Activated B cell treated with CpG ODN at 0.5 μM for 24 hours (primary cell): ENCODE measurements at places on chromosomes 4 and X.
A peak's percentile ranks its signal among the peaks of the same experiment; 100 is the strongest.

DNA sequence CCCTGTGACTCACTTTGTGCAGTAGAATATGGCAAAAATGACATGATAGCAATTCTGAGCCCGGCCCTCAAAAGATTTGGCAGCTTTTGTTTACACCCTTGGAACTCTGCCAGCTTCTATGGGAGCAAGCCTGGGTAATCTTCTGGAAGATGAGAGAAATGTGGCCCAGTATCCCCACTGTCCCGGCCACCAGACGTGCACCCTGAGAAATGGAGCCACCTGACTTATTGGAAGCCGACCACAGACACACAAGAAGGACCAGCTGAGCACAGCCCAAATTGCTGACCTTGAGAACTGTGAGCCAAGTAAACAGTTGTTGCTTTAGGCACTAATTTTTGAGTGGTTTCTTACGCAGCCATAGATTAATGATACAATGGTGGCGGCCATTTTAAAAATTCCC lies 197.0 kb downstream of the STIM2 start:
- DNase-seq = no peak
- H3K27ac ChIP-seq = no peak overlapping the region
- H3K36me3 ChIP-seq = no peaks in the 10 kb centered on the region
- no peaks in the 10 kb centered on the region for H3K4me1 ChIP-seq

GRCh38 chr4:88841635-88842034 lies 144.0 kb upstream of the NAP1L5 start:
- H3K4me3 ChIP-seq = no peak overlapping the region
- no peaks in the 10 kb centered on the region for H3K4me1 ChIP-seq
- H3K27me3 ChIP-seq = peaks cover 3% of the 10 kb centered on the region

DNA sequence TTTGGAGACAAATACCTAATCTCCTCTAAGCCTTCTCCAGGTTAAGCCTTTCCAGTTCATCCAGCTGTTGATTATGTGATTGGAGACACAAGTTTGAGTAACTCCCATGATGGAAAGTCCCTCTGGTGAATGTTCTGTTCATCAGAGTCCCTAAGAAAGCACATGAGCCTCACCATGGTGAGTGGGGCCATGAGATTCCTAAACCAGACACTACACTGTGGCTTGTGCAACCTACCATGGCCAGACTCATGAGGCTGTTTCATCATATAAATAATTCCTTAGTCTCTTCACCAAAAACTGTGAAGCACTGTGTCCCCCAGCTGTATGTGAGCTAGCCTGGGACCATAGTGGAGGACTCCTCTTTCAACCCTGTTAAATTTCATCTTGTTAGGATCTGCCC lies 14.4 kb downstream of the PKD2 start:
- no peak for DNase-seq
- H3K27me3 ChIP-seq = no peaks in the 10 kb centered on the region
- no peaks in the 10 kb centered on the region for H3K4me1 ChIP-seq
- no peak overlapping the region for H3K27ac ChIP-seq
- peaks cover 10% of the 10 kb centered on the region for H3K36me3 ChIP-seq

DNA sequence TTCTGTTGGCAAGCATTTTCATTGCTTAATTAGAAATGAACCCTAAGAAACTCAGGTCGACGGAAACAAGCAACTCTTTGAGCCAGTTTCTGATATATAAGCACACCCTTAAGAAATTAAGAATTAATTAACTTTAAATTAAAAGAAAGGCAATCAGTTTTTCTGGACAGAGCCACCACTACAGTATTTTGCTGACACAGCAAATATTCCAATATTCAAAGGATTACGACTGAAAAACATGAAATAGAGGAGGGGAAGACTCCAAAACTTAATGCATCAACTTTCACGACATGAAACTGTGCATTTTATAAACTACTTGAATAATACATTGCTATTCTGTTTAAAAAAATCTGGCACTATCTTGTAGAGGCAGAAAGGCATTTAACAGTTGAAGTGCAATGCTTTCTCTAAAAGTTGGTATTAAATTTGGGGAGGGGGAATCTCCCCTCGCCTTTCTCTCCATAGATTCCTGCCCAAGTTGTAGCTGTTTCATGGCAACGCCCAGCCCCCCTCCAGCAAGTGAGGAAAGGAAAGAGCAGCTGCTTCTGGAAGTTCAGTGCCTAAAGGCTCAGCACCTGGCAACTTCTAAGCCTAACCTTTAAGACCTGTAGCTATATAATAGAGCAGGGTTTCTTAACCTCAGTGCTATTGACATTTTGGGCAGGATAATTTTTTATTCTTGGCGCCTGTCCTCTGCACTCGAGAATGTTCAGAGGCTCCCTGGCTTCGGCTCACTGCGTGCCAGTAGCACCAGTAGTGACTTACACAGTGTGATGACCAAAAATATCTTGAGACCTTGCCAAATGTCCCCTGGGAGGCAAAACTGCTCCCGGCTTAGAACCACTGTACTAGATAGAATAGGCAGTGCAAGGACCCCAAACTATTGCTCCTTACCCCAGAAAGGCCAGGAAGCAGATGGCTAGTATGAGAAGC lies 6.7 kb upstream of the ZCCHC18 start:
- no peak for DNase-seq
- peaks cover 3% of the 10 kb centered on the region for H3K36me3 ChIP-seq
- no peak overlapping the region for H3K4me3 ChIP-seq
- no peaks in the 10 kb centered on the region for H3K27me3 ChIP-seq

- no peaks in the 10 kb centered on the region for H3K36me3 ChIP-seq
- no peaks in the 10 kb centered on the region for H3K4me1 ChIP-seq
- no peak overlapping the region for H3K4me3 ChIP-seq
Measured at GRCh38 chr4:112857461-112857860, 192.0 kb upstream of the ANK2 start.

GRCh38 chr4:126207910-126208309 lies 893.2 kb downstream of the FAT4 start:
- H3K27me3 ChIP-seq = no peaks in the 10 kb centered on the region
- H3K36me3 ChIP-seq = no peaks in the 10 kb centered on the region
- DNase-seq = no peak
- H3K4me3 ChIP-seq = no peak overlapping the region
- no peaks in the 10 kb centered on the region for H3K4me1 ChIP-seq

DNA sequence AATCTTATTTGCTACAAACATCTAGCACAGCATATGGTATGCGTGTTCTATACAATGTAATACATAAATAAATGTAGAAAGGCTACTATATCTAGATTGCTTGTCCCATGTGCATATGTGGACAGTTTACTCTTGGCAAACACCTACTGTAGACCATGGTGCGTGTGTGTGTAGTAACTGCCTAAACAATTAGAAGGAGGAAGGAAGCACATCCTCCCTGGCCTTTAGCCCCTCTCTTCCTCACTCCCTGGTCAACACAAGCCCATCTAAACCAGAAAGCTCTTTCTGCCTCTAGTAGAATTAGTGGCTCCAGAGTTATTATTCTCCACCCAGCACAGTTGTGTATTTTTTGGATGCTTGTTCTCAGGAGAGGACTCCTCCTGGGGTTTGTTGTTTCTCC lies 73.9 kb downstream of the KDR start:
- H3K4me3 ChIP-seq = no peak overlapping the region
- no peaks in the 10 kb centered on the region for H3K4me1 ChIP-seq

- no peak overlapping the region for H3K4me3 ChIP-seq
- no peak for DNase-seq
- H3K4me1 ChIP-seq = no peaks in the 10 kb centered on the region
- no peak overlapping the region for H3K27ac ChIP-seq
- H3K27me3 ChIP-seq = peaks cover 2% of the 10 kb centered on the region
Measured at GRCh38 chr4:128560754-128561495, 248.6 kb upstream of the JADE1 start.

DNA sequence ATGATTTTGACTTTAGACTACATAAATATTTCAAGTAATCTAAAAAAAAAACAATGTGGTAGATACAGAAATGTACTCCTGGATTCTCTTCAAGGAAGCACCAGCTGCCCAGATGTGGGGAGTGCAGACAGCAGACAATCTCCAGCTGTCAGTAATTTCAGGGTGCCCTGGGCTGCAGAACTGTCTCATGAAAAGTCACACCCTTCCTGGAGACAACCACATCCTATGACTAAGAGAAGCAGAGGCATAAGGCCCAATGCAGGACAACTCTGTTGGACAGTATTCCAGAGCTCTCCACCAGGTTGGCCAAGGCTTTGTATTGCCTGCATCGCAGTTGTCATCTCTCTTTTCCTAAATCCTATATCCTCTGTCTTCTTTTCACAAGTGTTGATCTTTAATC lies 34.4 kb upstream of the BLTP1 start:
- H3K36me3 ChIP-seq = no peaks in the 10 kb centered on the region
- H3K4me1 ChIP-seq = no peaks in the 10 kb centered on the region
- H3K27ac ChIP-seq = no peak overlapping the region
- no peaks in the 10 kb centered on the region for H3K27me3 ChIP-seq

DNA sequence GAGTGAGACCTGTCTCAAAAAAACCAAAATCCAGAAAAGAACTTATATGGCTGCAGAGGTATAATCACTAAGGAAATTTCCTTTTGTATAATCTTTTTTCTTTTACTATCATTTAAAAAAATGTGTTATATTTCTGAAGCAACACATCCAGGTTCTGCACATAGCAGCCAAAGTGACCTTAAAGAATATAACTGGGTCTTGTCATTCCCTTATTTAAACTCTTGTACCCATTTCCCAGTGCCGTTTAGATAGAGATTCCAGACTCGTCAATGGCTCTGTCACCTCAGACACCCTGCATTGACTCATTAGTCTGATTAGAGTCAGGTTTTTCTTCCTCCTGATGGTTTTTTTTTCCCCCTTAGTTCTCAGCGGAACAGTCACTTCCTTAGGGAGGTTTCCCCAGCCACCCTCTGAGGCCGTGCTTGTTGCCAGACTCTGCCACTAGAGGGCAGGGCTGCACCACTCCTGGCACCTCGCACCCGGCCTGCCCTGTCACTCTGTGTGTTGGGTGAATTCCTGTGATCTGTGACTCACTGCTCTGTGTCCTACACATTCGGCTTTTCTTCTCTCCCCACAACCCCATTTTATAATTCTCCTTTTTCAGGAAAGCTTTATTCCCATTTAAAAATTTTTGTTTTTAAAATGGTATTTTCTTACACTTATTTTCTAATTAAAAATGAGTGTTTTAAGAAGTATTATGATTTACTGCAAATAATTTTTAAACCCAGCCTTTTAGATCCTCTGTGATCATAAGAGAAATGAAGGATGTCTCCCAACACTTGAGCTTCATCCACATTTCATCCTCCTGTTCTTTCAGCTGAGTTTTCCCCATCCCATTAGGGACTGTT lies 32.1 kb downstream of the HTT start:
- H3K36me3 ChIP-seq = peaks cover 80% of the 10 kb centered on the region
- peak overlapping the region; percentile 73 for H3K27ac ChIP-seq
- peak; percentile 81 for DNase-seq
- no peaks in the 10 kb centered on the region for H3K27me3 ChIP-seq

- H3K27ac ChIP-seq = no peak overlapping the region
- no peak for DNase-seq
- no peak overlapping the region for H3K4me3 ChIP-seq
- H3K36me3 ChIP-seq = peaks cover 6% of the 10 kb centered on the region
- H3K27me3 ChIP-seq = no peaks in the 10 kb centered on the region
- H3K4me1 ChIP-seq = peaks cover 70% of the 10 kb centered on the region
Measured at GRCh38 chr4:101237773-101238172, 109.6 kb downstream of the PPP3CA start.

GRCh38 chrX:73916931-73917667 lies 354.1 kb downstream of the CHIC1 start:
- DNase-seq = no peak
- no peak overlapping the region for H3K4me3 ChIP-seq
- no peaks in the 10 kb centered on the region for H3K27me3 ChIP-seq
- H3K4me1 ChIP-seq = no peaks in the 10 kb centered on the region
- no peaks in the 10 kb centered on the region for H3K36me3 ChIP-seq

DNA sequence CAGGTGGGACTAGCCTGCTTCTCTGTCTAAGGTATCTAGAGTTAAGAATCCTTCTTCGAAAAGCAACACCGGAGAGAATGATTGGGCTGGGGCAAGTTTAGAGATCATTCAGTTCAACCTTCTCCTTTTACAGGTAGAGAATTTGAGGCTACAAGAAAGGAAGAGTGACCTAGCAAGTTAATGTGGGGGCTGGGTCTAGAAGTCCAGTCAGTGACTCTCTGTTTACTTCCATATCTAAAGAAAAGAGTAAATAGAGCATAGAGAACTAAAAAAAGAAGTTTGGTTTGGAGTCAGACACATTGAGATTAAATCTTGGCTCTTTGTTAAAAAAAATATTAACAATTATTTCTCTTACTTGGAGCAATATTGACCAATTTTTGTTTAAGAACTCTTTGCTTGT lies 64.1 kb upstream of the NPNT start:
- H3K4me1 ChIP-seq = no peaks in the 10 kb centered on the region
- no peak overlapping the region for H3K4me3 ChIP-seq
- no peak overlapping the region for H3K27ac ChIP-seq
- peaks cover 24% of the 10 kb centered on the region for H3K36me3 ChIP-seq
- no peaks in the 10 kb centered on the region for H3K27me3 ChIP-seq

DNA sequence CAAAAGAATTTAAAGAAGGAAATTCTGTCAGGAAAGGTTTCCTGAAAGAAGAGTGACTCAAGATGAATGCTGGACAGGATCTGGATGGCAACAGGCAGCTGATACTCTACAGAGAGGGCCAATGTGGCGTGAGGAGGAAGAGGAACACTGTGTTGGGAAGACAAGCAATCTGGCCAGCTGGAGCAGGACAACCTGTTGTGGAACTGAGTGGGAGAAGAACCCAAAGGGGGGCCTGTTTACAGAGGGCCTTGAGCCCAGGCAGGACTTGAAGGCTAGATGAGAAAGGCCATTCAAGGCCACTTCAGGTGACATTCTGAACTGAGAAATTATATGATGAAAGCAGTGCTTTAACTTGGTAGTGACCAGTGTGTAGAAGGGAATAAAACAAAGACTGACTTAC lies 8.5 kb downstream of the OTUD4 start:
- H3K27ac ChIP-seq = peak overlapping the region; percentile 32
- no peaks in the 10 kb centered on the region for H3K27me3 ChIP-seq
- no peak overlapping the region for H3K4me3 ChIP-seq
- DNase-seq = no peak
- H3K36me3 ChIP-seq = peaks cover 59% of the 10 kb centered on the region
- H3K4me1 ChIP-seq = peaks cover 29% of the 10 kb centered on the region

DNA sequence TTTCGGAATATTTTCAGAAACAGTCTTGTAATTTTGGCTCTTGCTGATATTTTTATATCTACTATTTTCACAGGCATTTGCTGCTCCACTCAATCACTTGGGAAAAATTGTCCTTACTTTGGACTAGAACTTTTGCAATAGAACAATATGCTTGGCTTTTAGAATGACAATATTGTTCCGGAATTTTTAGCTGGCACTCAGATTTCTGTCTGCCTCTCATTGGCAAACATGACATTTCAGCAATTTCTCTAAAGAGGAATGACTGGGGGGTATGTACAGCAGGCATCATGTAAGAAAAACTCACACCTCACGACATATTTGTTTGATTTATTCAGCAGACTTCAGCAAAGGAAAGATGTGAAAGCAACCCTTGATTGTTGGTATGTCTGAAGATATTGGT lies 243.6 kb upstream of the GPRIN3 start:
- DNase-seq = no peak
- no peaks in the 10 kb centered on the region for H3K36me3 ChIP-seq
- peaks cover 2% of the 10 kb centered on the region for H3K27me3 ChIP-seq
- no peaks in the 10 kb centered on the region for H3K4me1 ChIP-seq
- H3K4me3 ChIP-seq = no peak overlapping the region

GRCh38 chr4:79233820-79234219 lies 92.0 kb downstream of the NAA11 start:
- no peak for DNase-seq
- no peak overlapping the region for H3K4me3 ChIP-seq
- no peaks in the 10 kb centered on the region for H3K36me3 ChIP-seq
- H3K27me3 ChIP-seq = no peaks in the 10 kb centered on the region
- H3K4me1 ChIP-seq = no peaks in the 10 kb centered on the region
